ENCODE measurements at places on chromosomes 1 and 21.

DNA sequence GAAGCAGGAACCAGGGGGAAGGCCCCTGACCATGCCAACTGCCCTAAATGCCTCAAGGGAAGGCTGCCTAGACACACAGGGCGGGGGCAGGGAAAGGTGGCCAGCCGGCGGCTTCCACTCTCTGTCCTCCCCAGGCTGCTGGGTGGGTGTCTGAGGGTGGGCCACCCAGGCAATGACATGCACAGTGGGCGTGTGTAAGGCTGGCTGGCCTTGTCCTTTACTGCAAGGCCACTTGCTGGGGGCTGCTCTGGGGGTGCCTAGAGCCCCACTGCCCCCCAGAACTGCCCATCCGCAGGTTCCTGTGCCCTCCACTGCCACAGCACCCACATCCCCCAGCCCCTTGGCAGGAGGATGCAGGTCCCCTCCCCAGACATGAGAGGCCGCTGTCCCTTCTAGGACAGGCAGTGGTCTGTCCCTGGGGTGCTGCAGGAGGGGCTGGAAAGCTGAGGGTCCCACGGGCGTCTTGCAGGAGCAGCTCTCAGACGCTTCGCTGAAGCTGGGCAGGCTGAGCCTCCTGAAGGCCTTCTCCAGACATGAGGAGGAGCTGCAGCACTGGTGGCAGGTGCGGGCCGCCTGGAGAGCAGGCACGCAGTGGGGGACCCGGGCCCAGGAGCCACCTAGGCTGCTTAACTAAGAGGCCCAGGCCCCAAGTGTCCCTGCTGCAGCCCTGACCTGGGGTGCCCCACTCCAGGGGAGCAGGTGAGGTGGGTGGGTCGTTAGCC lies 10.1 kb downstream of the CCDC27 start:
- no peak for DNase-seq

GRCh38 chr1:180936110-180937011 lies 23.7 kb downstream of the KIAA1614 start:
- DNase-seq: no peak

- peak; percentile 88 for DNase-seq
These were observed 4.8 kb downstream of the ATP1A1 start for GRCh38 chr1:116377541-116378529.

- no peak for DNase-seq
These were observed 319.2 kb upstream of the ADGRL4 start for GRCh38 chr1:79325705-79326104.

GRCh38 chr21:27407271-27407670 lies 440.4 kb upstream of the ADAMTS5 start:
- DNase-seq: peak; percentile 93

- DNase-seq: no peak
These were observed 29.0 kb downstream of the STUM start for GRCh38 chr1:226577401-226578180.

DNA sequence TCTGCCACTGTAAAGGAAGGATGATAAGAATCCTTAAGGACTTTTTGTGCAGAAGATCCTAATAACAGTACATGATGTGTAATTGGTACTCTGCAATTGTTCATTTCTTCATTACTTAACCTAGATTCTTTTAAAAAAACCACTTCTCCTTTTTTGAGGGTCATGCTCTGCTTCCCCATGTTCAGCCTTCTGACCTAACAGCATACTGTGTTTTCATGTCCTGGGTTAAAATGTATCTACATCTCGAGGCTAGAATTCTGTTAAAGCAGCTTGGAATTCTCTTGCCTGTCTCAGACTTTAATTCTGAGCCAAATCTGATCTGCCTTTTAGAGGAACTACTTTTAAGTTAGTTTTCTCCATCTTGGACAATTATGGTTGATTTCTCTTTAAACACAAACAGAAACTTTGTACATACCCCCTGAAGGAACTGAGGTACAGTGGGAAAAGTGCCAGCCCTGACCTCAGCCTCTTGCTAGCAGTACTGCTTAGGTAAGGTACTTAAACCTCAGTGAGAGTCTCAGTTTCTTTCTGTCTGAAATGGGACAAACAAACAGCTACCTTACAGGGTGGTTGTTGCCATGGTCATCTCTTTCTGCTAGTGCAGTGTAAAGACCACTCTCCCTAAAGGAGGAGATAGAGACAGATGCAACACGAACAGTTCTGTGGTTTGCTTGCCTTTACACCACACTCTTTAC lies 103.2 kb upstream of the DYNLT5 start:
- DNase-seq: no peak
